ENCODE measurements at places on chromosomes 16 and 17. TPM values are rescaled to one million over a fixed set of nuclear protein-coding genes. Genes with fewer than 3 reads are reported as not detected.

Gene SULT1A4
- total RNA-seq, result 31.4 TPM

Gene MC1R
- total RNA-seq, result 7.1 TPM

Gene CMTM2
- total RNA-seq, result not detected

Gene NPIPA7
- 17.9 TPM for total RNA-seq

Gene TPSG1
- total RNA-seq, result not detected

Gene PDILT
- total RNA-seq, result not detected

Gene KCNG4
- total RNA-seq, result not detected

Gene SRL
- total RNA-seq, result 0.02 TPM

Gene WFIKKN1
- 0.17 TPM for total RNA-seq

Gene WSB1
- total RNA-seq, result 60.1 TPM

Gene RUNDC1
- total RNA-seq, result 21.6 TPM

Gene CPHXL2
- total RNA-seq, result not detected

Gene RCVRN
- not detected for total RNA-seq

Gene NMT1
- 409 TPM for total RNA-seq

Gene EFCAB5
- total RNA-seq, result 0.74 TPM

Gene PFN1
- total RNA-seq, result 3,052 TPM

Gene NXPH3
- total RNA-seq, result 0.37 TPM

Gene TBC1D3E
- total RNA-seq, result not detected

Gene MSLN
- 3.1 TPM for total RNA-seq

Gene TBC1D28
- total RNA-seq, result not detected

Gene KRT28
- not detected for total RNA-seq

Gene TVP23A
- total RNA-seq, result not detected

Gene LRRC46
- total RNA-seq, result 2.8 TPM

Gene NOG
- total RNA-seq, result 1.4 TPM

Gene TMEM114
- total RNA-seq, result not detected

Gene NUDT21
- total RNA-seq, result 105 TPM

Gene ASGR1
- total RNA-seq, result 1.0 TPM

Gene MIEN1
- total RNA-seq, result 109 TPM

Gene CBLN1
- not detected for total RNA-seq

Measured in A549 treated with RU486 at 1 μM for 4 hours (cell line).